ENCODE measurements at places on chromosomes 1 and 21.

GRCh38 chr1:31020007-31020790 is 45.3 kb downstream of the PUM1 start:
- H3K4me3 ChIP-seq = no peak overlapping the region
- no peak for DNase-seq
- no peak overlapping the region for H3K27ac ChIP-seq
- H3K27me3 ChIP-seq = no peaks in the 10 kb centered on the region
- no peaks in the 10 kb centered on the region for H3K36me3 ChIP-seq

- no peak for DNase-seq
- no peaks in the 10 kb centered on the region for H3K4me1 ChIP-seq
- H3K4me3 ChIP-seq = no peak overlapping the region
- H3K27me3 ChIP-seq = no peaks in the 10 kb centered on the region
- H3K36me3 ChIP-seq = no peaks in the 10 kb centered on the region
Measured at GRCh38 chr1:212545941-212546635, 62.5 kb upstream of the ATF3 start.

DNA sequence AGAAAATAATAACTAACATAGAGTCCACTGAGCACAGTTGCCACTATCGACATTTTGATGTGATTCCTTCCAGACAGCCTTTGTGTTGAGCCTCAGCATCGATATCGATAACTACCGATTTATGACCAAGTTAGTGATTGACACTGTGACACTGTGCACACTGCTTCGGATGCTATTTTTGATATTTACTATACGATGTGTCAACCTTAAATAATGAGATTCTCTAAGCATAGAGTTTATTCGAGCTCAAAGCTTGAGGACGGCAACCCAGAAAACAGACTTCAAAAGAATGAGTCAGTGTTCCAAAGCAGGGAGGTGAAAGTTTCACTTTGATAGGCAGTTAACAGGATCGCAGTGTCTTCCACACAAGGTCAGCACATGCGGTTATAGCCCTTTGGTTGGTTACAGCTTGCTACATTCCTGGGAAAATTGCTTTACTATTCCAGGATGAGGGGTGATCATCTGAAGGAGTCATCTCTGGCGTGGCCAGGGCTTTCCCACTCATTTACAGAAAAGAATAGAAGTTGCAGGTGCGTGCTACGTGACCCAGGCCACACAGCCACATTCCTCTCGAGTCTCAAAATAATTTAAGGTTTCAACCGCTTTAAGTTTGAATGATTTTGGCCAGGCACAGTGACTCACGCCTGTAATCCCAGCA is 53.6 kb upstream of the EFHD2 start:
- no peak overlapping the region for H3K27ac ChIP-seq
- no peaks in the 10 kb centered on the region for H3K27me3 ChIP-seq
- no peak for DNase-seq
- no peak overlapping the region for H3K4me3 ChIP-seq
- H3K4me1 ChIP-seq = peaks cover 10% of the 10 kb centered on the region

- H3K27ac ChIP-seq = no peak overlapping the region
- peaks cover 4% of the 10 kb centered on the region for H3K27me3 ChIP-seq
- H3K4me1 ChIP-seq = no peaks in the 10 kb centered on the region
- no peak for DNase-seq
- no peak overlapping the region for H3K4me3 ChIP-seq
- no peaks in the 10 kb centered on the region for H3K36me3 ChIP-seq
Measured at GRCh38 chr1:232393010-232393409, 236.9 kb downstream of the SIPA1L2 start.

GRCh38 chr1:74160046-74160445 is 37.9 kb downstream of the LRRIQ3 start:
- no peak for DNase-seq
- H3K27me3 ChIP-seq = no peaks in the 10 kb centered on the region
- no peak overlapping the region for H3K27ac ChIP-seq

GRCh38 chr1:166902279-166902678 is 26.2 kb upstream of the TADA1 start:
- no peak overlapping the region for H3K27ac ChIP-seq
- H3K27me3 ChIP-seq = no peaks in the 10 kb centered on the region
- H3K4me1 ChIP-seq = no peaks in the 10 kb centered on the region
- DNase-seq = no peak
- H3K4me3 ChIP-seq = no peak overlapping the region

- H3K4me1 ChIP-seq = peaks cover 46% of the 10 kb centered on the region
- H3K27me3 ChIP-seq = no peaks in the 10 kb centered on the region
- peaks cover 56% of the 10 kb centered on the region for H3K36me3 ChIP-seq
- DNase-seq = no peak
Measured at GRCh38 chr1:11286735-11287410, 13.9 kb downstream of the UBIAD1 start.

GRCh38 chr21:43691086-43691795 is 27.7 kb upstream of the PDXK start:
- H3K27me3 ChIP-seq = no peaks in the 10 kb centered on the region
- peaks cover 88% of the 10 kb centered on the region for H3K36me3 ChIP-seq
- DNase-seq = no peak

GRCh38 chr1:219151467-219151866 is 22.2 kb upstream of the LYPLAL1 start:
- no peak for DNase-seq
- no peak overlapping the region for H3K4me3 ChIP-seq
- no peaks in the 10 kb centered on the region for H3K4me1 ChIP-seq
- H3K27me3 ChIP-seq = no peaks in the 10 kb centered on the region
- no peak overlapping the region for H3K27ac ChIP-seq
- H3K36me3 ChIP-seq = no peaks in the 10 kb centered on the region

- H3K4me1 ChIP-seq = no peaks in the 10 kb centered on the region
- no peaks in the 10 kb centered on the region for H3K36me3 ChIP-seq
- H3K27ac ChIP-seq = no peak overlapping the region
- H3K4me3 ChIP-seq = no peak overlapping the region
Measured at GRCh38 chr1:241730031-241730430, 78.0 kb downstream of the WDR64 start.

DNA sequence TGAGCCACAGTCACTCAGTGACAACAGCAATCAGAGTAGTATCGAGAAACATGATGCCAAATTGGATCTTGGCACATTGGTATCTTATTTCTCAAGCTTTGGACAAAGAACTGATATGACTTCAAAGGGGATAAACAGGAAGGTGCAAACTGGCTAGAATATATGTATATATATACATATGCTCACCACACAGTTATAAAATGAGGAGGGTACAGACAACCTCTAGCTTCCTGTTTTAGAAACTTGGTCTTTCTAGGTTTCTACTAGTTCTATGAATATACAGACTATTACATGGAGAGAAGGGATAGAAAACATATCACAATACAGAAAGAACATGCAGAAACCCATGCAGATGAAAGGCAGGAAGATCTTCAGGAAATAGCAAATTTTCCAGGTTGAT is 292.1 kb upstream of the SNX7 start:
- DNase-seq = no peak
- peaks cover 9% of the 10 kb centered on the region for H3K27me3 ChIP-seq
- H3K27ac ChIP-seq = no peak overlapping the region
- no peak overlapping the region for H3K4me3 ChIP-seq
- H3K4me1 ChIP-seq = no peaks in the 10 kb centered on the region

GRCh38 chr1:39333296-39333695 is 128.8 kb downstream of the MACF1 start:
- no peak overlapping the region for H3K4me3 ChIP-seq
- DNase-seq = no peak
- H3K4me1 ChIP-seq = peaks cover 18% of the 10 kb centered on the region
- no peak overlapping the region for H3K27ac ChIP-seq
- H3K36me3 ChIP-seq = no peaks in the 10 kb centered on the region

All from T-cell (primary cell).